ENCODE measurements at places on chromosomes 13 and 19. TPM values are rescaled to one million over a fixed set of nuclear protein-coding genes. Genes with fewer than 3 reads are reported as not detected.

Gene CNFN
- 1.0 TPM for polyA plus RNA-seq

Gene ETHE1
- 233 TPM for polyA plus RNA-seq

- DNase-seq = no peak
Observed at GRCh38 chr19:18833849-18834643, 2.3 kb downstream of the UPF1 start.

DNA sequence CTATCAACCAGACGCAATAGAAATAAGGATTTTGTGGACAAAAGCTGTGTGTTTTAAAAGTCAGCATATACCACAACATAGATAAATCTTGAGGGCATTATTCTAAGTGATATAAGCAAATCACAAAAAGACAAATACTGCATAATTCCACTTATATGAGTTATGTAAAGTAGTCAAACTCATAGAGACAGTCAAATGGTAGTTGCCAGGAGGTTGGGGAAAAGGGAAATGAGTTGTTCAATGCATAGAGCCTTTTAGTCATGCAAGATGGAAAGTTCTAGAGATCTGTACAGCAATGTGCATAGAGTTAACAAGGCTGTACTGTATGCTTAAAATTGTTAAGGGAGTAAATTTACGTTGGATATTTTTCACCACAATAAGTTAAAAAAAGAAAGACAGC lies 244.7 kb downstream of the DCT start:
- no peak for DNase-seq

- DNase-seq = no peak
Observed at GRCh38 chr19:35786299-35787160, 11.2 kb downstream of the ARHGAP33 start.

- no peak for DNase-seq
Observed at GRCh38 chr19:48726556-48726955, 7.0 kb upstream of the MAMSTR start.

GRCh38 chr19:19914596-19914995 lies 13.8 kb downstream of the ZNF93 start:
- no peak for DNase-seq
